Naive thymus-derived CD8-positive, alpha-beta T cell (primary cell): ENCODE measurements at places on chromosomes 4 and X.

GRCh38 chrX:110175696-110176095, 142.2 kb downstream of the AMMECR1 start:
- no peaks in the 10 kb centered on the region for H3K36me3 ChIP-seq
- DNase-seq = no peak
- no peaks in the 10 kb centered on the region for H3K27me3 ChIP-seq

- H3K27ac ChIP-seq = no peak overlapping the region
- peaks cover 4% of the 10 kb centered on the region for H3K36me3 ChIP-seq
- peaks cover 5% of the 10 kb centered on the region for H3K4me1 ChIP-seq
- DNase-seq = no peak
- H3K4me3 ChIP-seq = no peak overlapping the region
These were observed 66.5 kb upstream of the TMEM184C start for GRCh38 chr4:147550626-147551246.

- H3K27me3 ChIP-seq = peaks cover 62% of the 10 kb centered on the region
- DNase-seq = no peak
These were observed at the start of gene FGF2 for GRCh38 chr4:122826553-122827257. TSS of gene FGF2 (plus strand) at chr4:122826831. CDS start at chr4:122827175, 344 bp downstream.

DNA sequence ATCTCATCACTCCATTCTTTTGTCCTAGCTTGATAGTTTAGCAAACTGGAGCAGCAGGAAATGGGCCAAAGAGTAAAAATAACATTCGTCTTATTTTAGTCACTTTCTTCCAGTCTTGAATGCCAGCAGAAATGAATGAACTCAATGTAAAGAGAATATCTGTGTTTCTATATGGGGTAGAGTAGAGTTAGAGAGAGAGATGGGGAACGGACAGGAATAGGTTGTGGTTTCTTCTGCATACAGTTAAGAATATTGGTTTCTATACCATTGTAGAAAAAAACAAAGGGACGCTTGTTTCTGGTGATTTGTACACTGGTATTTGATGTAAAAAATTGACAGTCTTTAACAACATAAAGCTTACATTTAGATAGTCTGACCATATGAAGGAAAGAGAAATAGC, 8.9 kb downstream of the GPR174 start:
- H3K36me3 ChIP-seq = no peaks in the 10 kb centered on the region
- H3K27ac ChIP-seq = peak overlapping the region; percentile 97
- H3K27me3 ChIP-seq = no peaks in the 10 kb centered on the region
- H3K4me3 ChIP-seq = peak overlapping the region; percentile 85

GRCh38 chr4:6153874-6154273, 46.5 kb downstream of the JAKMIP1 start:
- no peaks in the 10 kb centered on the region for H3K36me3 ChIP-seq
- no peaks in the 10 kb centered on the region for H3K4me1 ChIP-seq
- no peak for DNase-seq
- H3K27ac ChIP-seq = no peak overlapping the region
- no peaks in the 10 kb centered on the region for H3K27me3 ChIP-seq

- no peak overlapping the region for H3K27ac ChIP-seq
- no peak overlapping the region for H3K4me3 ChIP-seq
- no peaks in the 10 kb centered on the region for H3K4me1 ChIP-seq
- DNase-seq = no peak
These were observed 14.2 kb downstream of the BST1 start for GRCh38 chr4:15717086-15717485.

DNA sequence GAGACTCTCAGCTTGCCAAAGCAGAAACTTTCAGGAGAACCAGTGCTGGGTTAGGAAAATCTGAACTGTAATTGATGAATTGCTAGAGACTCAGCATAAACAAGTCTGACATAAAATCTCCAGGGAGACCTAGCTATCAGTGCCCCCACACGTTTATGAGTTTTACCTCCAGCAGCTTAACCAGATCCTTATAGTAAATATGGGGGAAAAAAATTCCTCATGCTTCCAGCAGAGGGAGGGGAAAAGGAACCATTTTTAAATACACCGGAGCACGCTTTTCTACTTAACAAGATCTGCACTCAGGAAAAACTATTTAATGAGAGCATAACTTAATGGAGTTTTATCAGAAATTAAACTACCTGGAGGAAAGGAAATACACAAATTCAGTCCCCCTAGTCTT, 1040.7 kb upstream of the INTU start:
- no peak overlapping the region for H3K27ac ChIP-seq
- H3K4me3 ChIP-seq = no peak overlapping the region
- no peak for DNase-seq
- no peaks in the 10 kb centered on the region for H3K4me1 ChIP-seq

GRCh38 chrX:149161435-149162088, 343.5 kb downstream of the IDS start:
- H3K4me3 ChIP-seq = no peak overlapping the region
- H3K27ac ChIP-seq = no peak overlapping the region
- peaks cover 3% of the 10 kb centered on the region for H3K27me3 ChIP-seq
- H3K4me1 ChIP-seq = no peaks in the 10 kb centered on the region
- H3K36me3 ChIP-seq = no peaks in the 10 kb centered on the region

DNA sequence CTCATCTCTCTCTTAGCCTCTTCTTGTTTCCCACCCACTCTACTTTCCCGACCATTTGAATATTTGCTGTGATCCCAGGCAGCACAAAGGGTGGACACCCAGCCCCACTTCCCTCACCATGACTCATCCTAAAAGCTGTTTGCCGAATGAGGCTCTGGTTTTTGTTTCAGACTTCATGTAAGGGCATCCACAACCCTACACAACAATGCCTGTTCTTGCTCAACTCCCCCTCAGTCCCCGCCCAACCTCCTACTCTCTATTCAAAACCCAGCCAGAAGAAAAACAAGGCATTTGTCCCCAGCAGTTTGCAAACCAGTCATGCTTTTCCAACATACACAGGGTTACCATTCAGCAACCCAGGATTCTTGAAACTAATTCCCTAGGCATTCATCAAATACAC, 516.5 kb upstream of the CNKSR2 start:
- H3K4me3 ChIP-seq = no peak overlapping the region
- DNase-seq = no peak
- H3K4me1 ChIP-seq = no peaks in the 10 kb centered on the region

GRCh38 chrX:132837967-132838366, 120.5 kb downstream of the HS6ST2 start:
- H3K27ac ChIP-seq = no peak overlapping the region
- no peaks in the 10 kb centered on the region for H3K27me3 ChIP-seq
- DNase-seq = no peak
- no peak overlapping the region for H3K4me3 ChIP-seq
- no peaks in the 10 kb centered on the region for H3K4me1 ChIP-seq
- no peaks in the 10 kb centered on the region for H3K36me3 ChIP-seq

DNA sequence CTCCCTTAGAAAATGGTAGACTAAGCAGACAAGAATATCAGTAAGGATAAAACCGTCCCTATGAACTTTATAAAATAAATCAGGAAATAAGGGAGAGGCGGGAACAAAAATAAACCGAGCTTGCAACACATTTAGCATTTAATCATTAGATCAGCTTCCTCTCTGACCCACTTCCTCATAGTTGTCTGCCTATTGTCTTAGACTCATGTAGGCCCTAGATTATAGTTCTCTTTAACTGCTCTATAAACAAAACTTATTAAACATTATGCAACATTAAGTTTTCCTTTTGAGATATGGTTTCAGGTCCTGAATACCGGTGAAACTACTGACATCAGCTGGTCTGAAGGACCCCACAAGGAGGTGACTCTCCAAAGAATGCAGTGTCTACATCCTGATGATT, 15.8 kb upstream of the SRD5A3 start:
- peaks cover 8% of the 10 kb centered on the region for H3K27me3 ChIP-seq
- peaks cover 3% of the 10 kb centered on the region for H3K36me3 ChIP-seq
- H3K27ac ChIP-seq = no peak overlapping the region
- no peak overlapping the region for H3K4me3 ChIP-seq
- H3K4me1 ChIP-seq = no peaks in the 10 kb centered on the region

DNA sequence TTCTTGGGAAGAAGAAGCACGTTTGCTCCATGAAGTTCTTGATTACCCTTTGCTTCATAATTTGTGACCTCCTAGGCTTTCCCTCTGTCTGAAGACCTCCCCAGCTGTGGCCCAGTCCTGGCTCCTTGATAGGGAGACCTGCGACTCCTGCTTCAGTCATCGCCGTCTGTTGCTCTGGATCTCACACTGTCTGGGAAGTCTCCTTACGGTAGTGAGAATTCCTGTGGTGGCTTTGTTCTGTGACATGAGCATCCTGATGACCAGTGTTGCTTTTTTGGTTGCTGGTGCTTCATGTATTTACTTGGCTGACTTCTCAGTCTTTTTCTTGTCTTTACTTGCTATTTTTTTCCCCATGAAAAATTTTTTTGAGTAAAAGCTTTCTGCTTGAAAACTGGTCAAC, 44.2 kb downstream of the JADE1 start:
- peaks cover 21% of the 10 kb centered on the region for H3K36me3 ChIP-seq
- H3K27me3 ChIP-seq = no peaks in the 10 kb centered on the region
- peak overlapping the region; percentile 20 for H3K4me3 ChIP-seq
- H3K4me1 ChIP-seq = peaks cover 31% of the 10 kb centered on the region
- H3K27ac ChIP-seq = peak overlapping the region; percentile 92

DNA sequence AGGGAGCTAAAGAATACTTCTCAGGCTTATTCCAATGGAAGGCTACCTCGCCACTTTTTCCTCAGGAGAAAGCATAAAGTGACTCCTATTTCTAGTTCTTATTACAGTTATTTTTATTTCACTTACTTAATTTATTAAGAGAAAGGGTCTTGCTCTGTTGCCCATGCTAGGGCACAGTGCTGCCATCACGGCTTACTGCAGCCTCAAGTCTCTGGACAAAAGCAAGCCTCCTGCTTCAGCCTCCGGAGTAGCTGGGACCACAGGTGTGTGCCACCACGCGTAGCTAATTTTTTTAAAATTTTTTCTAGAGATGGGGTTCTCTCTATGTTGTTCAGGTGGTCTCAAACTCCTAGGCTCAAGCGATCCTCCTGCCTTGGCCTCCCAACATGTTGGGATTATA, 36.0 kb upstream of the CHRNA9 start:
- DNase-seq = no peak
- no peak overlapping the region for H3K4me3 ChIP-seq
- peak overlapping the region; percentile 97 for H3K27ac ChIP-seq

DNA sequence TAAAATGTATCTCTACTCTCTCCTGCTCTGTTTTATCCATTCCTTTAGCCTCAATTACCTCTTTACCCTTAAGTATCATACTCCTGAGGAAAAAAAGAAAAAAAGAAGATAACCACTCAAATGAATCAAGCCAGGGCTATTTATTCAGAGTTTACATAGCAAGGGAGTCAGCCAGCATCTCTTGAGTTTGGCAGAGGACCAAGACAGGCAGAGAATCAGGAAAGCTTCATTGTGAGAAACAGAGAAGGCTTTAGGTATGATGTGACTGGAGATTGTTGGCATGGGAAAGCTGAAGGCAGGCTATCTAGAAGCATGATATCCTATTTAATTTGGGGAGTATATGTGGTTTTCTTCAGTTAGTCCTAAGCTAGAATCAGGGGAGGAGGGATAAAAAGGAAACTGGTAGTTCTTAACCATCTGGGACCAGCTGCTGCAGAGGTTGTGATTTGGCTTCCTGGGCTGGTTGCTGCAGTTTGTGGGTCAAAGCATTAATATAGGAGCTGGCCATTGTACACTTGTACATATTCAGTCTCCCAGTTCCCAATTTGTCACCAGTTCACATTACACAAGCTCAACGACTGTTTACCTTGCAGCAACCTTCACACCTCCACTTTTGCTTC, 11.2 kb downstream of the APELA start:
- no peaks in the 10 kb centered on the region for H3K36me3 ChIP-seq
- H3K4me1 ChIP-seq = no peaks in the 10 kb centered on the region
- DNase-seq = no peak
- H3K4me3 ChIP-seq = no peak overlapping the region
- peaks cover 16% of the 10 kb centered on the region for H3K27me3 ChIP-seq

GRCh38 chrX:130173190-130173895, 1.6 kb downstream of the RAB33A start:
- H3K4me1 ChIP-seq = peaks cover 53% of the 10 kb centered on the region
- DNase-seq = no peak
- H3K27ac ChIP-seq = peak overlapping the region; percentile 89
- H3K27me3 ChIP-seq = no peaks in the 10 kb centered on the region
- H3K4me3 ChIP-seq = peak overlapping the region; percentile 91
- no peaks in the 10 kb centered on the region for H3K36me3 ChIP-seq

DNA sequence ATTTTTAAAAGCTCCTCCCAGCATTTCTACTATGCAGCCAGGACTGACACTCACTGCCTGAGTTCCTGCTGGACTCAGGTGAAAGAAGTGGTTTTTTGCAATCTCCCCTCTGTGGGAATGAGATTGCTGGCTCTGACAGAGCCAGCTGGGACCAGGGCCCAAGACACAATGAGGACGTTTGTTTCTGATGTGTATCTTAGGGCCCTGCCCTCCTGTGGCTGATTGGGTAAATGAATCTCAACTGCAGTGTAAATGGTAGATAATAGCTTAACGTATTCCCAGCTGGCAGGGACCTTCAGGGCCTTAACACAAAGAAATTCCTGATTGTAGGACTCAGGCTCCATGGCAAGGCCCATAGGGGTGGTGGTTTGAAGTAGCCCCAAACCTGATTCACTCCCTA, 85.8 kb upstream of the PRPS1 start:
- H3K4me3 ChIP-seq = no peak overlapping the region
- no peaks in the 10 kb centered on the region for H3K4me1 ChIP-seq
- no peaks in the 10 kb centered on the region for H3K36me3 ChIP-seq

- H3K27ac ChIP-seq = no peak overlapping the region
- H3K27me3 ChIP-seq = no peaks in the 10 kb centered on the region
- H3K4me3 ChIP-seq = no peak overlapping the region
- no peaks in the 10 kb centered on the region for H3K4me1 ChIP-seq
- no peak for DNase-seq
These were observed 10.4 kb downstream of the PAQR3 start for GRCh38 chr4:78928835-78929234.

DNA sequence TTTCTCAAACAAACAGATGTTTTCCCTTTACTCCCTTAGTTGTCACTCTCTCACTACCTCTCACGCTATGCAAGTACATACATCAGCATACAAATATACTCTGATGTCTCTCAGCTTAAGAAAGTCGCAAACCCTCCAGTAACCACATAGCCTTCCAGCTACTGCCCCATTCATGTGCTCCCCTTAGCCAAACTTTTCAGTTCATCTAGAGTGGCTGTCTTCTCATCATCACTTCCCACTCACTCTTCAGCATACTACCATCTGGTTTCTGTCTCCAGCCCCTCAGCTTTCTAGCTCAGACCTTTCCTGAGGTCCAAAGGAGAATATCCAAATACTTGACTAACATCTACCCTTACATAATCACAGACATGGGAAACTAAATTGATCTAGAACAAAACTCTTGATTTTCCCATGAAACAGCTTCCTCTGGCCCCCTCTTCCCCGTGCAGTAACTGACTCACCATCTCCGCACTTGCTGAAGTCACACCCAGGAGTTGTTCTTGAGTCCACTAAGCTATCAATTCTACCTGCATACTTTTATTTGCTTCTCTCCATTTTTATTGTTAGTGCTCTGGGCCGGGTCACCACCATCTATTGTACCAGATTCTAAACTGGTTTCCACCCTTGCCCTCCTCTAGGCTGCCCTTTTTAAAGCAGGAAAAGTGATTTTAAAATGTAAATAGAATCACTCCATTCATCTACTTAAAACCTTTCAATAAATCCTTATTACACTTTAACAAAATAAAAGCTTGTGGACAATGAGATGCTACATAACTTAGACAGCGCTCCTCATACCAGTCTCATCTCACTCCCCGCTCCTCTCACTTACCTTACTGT, 57.2 kb downstream of the CASP6 start:
- no peak overlapping the region for H3K27ac ChIP-seq
- no peak overlapping the region for H3K4me3 ChIP-seq
- peaks cover 52% of the 10 kb centered on the region for H3K4me1 ChIP-seq
- no peak for DNase-seq

GRCh38 chr4:26022346-26023202, 108.6 kb downstream of the SMIM20 start:
- no peaks in the 10 kb centered on the region for H3K4me1 ChIP-seq
- H3K27me3 ChIP-seq = peaks cover 47% of the 10 kb centered on the region
- no peaks in the 10 kb centered on the region for H3K36me3 ChIP-seq
- no peak overlapping the region for H3K4me3 ChIP-seq
- DNase-seq = no peak
- no peak overlapping the region for H3K27ac ChIP-seq
